Cardiac fibroblast (primary cell): ENCODE measurements at places on chromosomes 3 and 15.

DNA sequence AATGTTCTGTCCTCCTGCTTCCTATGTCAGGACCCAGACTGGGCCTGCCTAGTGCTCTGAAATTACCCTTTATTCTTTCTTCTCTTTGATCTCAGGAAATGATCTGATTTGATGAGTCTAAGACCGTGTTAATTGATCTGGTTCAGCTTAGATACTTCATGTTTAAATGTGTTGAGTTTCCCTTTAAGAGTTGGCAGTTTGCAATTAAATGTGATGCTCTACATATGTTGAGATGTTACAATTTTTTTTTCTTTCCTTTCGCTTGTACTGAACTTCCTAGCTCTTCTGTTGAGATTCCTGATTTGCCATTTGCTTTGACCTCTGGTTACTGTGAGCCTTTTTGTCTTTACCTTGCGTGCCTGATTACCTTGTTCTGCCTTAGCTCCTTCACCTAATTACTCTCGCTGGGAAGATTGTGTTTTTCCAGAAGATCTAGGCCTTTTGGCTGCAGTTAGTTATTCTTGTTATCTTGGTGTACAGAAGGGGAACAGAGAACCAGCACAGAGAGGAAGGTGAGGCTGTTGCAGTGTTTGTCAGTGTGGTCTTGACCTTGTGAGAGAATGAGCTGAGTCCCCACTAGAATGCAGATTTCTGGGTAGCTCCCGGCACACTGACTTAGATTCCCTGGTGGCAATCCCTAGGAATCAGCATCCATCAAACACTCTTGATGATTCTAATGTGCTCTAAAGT is 203.6 kb downstream of the EDEM1 start:
- no peak for DNase-seq

- DNase-seq = no peak
Observed at GRCh38 chr15:66912001-66912400, 153.4 kb upstream of the SMAD3 start.

- DNase-seq = no peak
Observed at GRCh38 chr3:37810848-37811247, 50.8 kb upstream of the CTDSPL start.

DNA sequence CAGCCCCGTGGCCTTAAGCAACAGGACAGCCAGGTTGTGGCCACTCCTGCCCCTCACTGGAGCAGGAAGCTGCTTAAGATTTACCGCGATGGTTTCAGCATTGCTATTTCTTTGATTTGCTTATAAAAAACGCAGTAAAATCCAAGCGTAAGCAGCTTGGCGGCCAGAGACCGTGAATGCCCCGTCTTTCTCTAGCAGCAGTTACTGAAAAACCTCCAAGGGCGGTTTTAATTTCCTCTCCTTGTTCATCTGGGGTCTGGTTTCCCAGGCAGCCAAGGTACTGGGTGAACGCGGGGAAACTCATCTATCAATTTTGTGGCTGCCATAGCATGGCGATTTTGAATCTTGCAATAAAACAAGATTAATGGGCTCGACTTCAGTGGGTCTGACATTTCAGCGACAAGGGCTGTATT is 130.3 kb downstream of the MINAR1 start:
- no peak for DNase-seq

DNA sequence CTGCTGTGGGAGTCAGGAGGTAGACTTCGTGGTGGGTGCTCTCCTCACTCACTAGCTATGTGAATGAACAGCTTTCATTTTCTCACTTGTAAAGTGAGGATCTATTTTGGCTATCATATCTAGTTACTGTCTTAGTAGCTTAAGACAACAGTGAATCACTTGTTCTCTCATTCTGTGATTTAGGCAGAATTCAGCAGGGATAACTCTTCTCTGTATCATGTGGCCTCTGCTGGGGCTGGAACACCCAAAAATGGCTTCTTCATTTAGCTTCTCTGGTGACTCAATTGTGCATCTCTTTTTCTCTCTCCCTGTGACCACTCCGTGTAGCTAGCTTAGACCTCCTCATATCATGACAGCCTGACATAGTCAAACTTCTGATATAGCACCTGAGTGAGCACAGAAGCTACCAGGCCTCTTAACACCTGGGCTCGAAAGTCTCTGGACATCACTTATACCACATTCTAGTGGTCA is 68.4 kb downstream of the BFSP2 start:
- DNase-seq = no peak

DNA sequence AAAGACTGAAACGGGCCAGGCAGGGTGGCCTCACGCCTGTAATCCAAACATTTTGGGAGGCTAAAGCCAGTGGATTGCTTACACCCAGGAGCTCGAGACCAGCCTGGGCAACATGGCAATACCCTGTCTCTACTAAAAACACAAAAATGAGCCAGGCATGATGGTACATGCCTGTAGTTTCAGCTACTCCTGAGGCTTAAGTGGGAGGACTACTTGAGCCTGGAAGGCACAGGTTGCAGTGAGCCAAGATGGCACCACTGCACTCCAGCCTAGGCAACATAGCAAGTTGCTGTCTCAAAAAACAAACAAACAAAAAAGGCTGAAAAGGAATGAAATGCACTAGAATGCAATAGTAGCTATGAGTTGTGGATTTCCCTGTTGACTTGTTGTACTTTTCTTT is 94.7 kb downstream of the STAG1 start:
- no peak for DNase-seq

- no peak for DNase-seq
Observed at GRCh38 chr15:95561463-95561862, 769.0 kb upstream of the NR2F2 start.

DNA sequence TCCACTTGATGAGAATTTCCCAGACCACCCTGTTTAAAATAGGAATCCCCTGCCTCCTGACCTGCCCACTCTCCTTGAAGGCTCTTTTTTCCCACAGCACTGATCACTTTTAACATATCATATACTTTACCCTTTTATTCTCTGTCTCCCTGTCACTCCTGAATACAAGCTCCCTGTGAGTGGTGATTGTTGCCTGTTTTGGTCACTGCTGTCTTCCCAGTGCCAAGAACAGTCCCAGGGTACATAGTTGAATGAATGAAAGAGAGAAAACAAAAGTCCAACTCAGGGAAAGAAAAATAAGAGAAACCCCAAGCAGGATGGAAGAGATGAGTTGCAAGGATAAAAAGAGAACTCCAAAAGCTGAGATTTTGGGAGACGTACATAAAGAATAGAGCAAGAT is 500.3 kb upstream of the LMCD1 start:
- DNase-seq = no peak

- no peak for DNase-seq
Observed at GRCh38 chr3:37989821-37990480, 635 bp upstream of the VILL start.

- DNase-seq = no peak
Observed at GRCh38 chr3:29026286-29026685, 254.6 kb upstream of the RBMS3 start.

DNA sequence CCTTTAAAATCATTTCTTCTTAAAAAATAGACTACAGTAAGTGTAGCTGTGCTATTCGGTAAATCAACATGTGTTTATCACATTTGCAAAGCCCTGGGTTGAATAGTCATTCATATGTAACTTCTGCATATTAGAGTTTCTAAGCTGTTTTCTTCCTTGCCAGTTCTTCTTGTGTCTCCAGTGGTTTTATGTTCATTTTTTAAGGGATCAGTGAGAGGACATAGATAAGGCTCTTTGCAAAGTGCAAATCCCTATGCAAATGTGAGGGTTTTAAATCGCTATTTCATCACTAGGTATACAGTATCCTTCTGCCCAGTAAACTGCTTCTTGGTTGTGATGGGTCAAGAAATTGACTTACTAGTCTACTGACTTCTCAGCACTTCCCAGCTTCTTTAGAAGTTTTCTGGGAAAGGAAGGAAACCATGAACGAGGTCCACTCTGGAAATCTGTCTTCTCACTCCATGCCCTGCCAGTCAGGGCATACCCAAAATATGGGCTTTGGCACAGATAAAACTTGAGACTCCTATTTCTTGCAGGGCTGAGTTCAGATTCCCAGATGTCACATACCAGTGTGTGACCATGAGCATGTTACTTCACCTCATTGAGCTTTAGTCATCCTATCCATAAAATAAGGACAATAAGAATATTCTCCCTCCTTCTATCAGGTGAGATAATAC is 38.8 kb upstream of the ADAMTS9 start:
- no peak for DNase-seq

GRCh38 chr3:178676942-178677790 is 140.9 kb downstream of the KCNMB2 start:
- DNase-seq = no peak

- no peak for DNase-seq
Observed at GRCh38 chr3:115550285-115550761, 73.0 kb upstream of the GAP43 start.

GRCh38 chr3:25000971-25001591 is 427.0 kb upstream of the RARB start:
- DNase-seq = no peak

DNA sequence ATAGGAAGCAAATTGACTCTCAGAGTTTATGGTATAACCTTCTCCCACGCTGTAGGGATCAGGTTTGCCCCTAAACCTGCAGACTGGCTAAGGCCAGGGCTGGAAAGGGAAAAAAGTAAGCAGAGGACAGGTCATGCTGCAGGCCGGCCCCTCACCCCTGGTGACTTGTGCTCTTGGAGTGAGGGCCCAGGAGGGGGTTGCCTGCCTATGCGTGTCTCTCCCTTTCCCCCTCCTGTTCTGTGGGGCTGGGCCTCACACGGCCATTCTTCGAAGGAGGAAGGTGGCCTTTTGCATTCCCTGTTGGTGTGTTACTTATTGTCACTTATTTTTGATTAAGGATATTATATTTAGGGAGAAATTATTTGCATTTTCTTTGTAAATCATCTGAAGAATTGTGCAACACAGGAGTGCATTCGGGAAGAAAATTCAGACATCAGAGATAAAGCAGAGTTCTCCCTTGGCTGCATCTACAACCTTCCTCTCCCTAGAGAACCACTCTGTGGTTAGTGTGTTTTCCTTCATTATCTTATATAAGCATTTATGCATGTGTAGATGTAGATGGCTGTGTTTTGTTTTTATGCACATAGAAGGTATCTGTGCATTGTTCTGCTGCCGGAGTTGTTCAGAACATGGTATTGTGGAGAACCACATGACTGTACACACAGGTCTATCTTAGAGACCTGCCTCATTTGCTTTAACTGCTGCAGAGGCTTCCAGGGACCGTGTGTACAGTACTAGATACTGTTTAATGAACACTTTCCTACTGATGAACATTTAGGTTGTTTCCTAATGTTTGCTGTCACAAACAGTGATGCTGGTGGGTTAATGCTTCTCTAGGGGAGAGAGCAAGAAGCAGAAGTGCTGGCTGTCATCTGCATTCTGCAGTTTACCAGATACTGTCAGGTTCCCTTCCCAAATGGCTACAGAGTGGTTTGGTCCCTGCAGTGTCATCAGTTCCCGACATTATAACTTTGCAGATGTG is 133.5 kb downstream of the APBA2 start:
- peak; percentile 45 for DNase-seq

- DNase-seq = no peak
Observed at GRCh38 chr3:114487502-114487901, 193.7 kb downstream of the TIGIT start.

DNA sequence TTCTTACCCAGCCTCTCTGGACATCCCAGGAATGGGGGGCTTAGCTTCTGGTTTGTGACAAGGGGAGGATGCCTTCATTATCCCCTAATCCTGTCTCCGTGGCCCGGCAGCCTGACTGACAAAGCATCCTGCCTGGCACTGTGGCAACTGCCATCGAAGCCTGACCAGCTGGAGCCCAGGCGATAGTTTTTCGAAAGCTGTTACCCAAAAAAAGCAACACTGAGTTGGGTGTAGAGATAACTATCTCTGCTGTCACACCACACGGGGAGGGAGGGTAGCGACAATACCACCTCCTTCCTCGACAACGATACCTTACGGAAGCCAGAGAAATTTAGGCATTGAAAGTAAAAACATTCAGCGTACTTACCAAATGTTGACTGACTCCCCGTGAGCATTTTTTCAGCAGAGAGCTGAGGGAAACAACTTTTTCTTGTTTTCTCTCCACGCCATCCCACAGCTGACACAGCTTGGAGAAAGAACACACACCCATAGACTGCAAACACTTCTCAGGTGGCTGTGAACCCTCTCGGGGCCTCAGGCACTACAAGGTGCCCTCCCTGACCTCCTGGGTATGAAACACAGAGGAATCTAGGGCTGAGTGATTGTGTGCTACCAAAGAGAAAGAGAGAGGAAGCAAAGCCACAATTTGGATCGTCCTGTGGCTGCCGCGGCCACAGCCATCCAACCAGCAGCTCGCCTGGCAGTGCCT is 361.9 kb upstream of the ICE2 start:
- DNase-seq = no peak

GRCh38 chr3:66396888-66397287 is 103.9 kb downstream of the LRIG1 start:
- DNase-seq = no peak

DNA sequence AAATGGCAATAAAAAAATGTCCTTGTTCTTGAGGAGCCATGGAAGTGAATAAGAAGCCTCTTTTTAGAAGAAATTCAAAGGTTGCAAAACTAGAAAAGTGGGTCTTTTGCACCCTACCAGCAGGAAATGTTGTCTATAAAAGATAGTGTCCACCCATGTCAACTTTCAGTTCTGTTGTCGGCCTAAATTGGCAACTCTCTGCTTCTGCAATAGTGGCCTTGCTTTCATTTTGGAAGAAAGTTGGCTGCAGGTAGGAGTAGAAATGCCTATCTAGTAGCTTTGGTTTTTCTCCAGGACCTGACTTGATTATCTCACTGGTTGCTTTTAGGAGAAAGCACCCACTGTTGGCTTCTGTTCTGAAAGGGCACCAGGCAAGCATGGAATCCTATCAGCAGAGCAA is 85.4 kb downstream of the TMEM108 start:
- no peak for DNase-seq

DNA sequence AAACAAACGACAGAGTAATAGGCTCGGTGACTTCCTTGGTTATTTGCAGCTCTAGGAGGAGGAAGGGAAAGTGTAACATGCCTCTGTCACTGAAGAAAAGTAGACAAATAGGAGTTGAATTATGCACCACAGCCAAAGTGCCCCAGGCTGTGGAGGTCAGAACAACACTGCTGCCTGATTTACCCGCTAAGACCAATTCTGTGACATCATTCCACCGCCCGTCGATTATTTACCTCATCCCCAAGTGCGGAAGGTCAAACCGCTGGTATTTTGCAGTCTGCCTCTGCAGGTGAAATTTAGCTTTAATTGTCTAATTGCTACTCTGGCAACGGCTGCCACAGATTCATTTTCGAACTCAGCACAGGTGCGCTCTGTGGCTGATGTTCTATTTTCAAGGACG is 106.3 kb upstream of the PRICKLE2 start:
- no peak for DNase-seq

- DNase-seq = no peak
Observed at GRCh38 chr3:14822670-14823390, 4.1 kb downstream of the FGD5 start.
